ENCODE measurements at places on chromosomes 12 and 14. TPM values are rescaled to one million over a fixed set of nuclear protein-coding genes. Genes with fewer than 3 reads are reported as not detected.

Gene KRT81
- 178 TPM for total RNA-seq

Gene PNMA1
- 23.6 TPM for total RNA-seq

Gene GLT8D2
- 2.0 TPM for total RNA-seq

Gene TAS2R31
- not detected for total RNA-seq

Gene HNRNPC
- total RNA-seq = 755 TPM

Gene CD69
- 1.4 TPM for total RNA-seq

Gene FZD10
- total RNA-seq = 1.0 TPM

Gene RFX4
- total RNA-seq = not detected

Gene ADAM20
- not detected for total RNA-seq

Gene ELK3
- 46.3 TPM for total RNA-seq

Gene CLEC2A
- not detected for total RNA-seq

Gene PTPRB
- 1.6 TPM for total RNA-seq

Gene CSRP2
- total RNA-seq = 67.1 TPM

Gene KRT6C
- not detected for total RNA-seq

Gene KRT79
- total RNA-seq = not detected

All from epithelial cell of proximal tubule (primary cell).